Dorsolateral prefrontal cortex (tissue), 122 donors: ENCODE measurements at places on chromosomes 2 and 18. TPM values are rescaled to one million over a fixed set of nuclear protein-coding genes. Genes with fewer than 3 reads are reported as not detected.

The MC4R gene
- 3.0 TPM for total RNA-seq

GRCh38 chr2:157194844-157195243 is 62.7 kb upstream of the GALNT5 start:
- DNase-seq = no peak

The HOXD13 gene
- not detected for total RNA-seq

GRCh38 chr18:44816050-44816449 is 135.4 kb downstream of the SETBP1 start:
- DNase-seq = no peak

The B3GNT7 gene
- 3.6 TPM for total RNA-seq

The GPR35 gene
- 3.9 TPM for total RNA-seq

DNA sequence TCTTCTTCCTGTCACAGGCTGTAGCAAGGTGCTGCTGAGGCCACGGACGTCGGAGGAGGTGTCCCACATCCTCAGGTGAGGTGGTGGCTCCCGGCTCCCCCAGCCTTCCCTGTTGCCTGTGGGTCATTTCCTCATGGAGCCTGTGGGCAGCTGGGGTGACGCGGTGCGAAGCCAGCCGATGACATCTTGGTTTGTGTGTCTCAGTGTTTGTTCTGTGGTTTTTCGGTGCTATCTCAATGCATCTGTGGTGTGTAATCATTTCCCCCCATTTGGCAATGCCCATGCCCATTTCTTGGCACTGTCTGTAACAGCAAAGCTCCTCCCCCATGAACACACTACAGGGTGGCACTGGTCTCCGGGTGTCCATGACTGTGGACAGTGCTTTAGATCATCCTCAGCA is 6.6 kb downstream of the D2HGDH start:
- no peak for DNase-seq

DNA sequence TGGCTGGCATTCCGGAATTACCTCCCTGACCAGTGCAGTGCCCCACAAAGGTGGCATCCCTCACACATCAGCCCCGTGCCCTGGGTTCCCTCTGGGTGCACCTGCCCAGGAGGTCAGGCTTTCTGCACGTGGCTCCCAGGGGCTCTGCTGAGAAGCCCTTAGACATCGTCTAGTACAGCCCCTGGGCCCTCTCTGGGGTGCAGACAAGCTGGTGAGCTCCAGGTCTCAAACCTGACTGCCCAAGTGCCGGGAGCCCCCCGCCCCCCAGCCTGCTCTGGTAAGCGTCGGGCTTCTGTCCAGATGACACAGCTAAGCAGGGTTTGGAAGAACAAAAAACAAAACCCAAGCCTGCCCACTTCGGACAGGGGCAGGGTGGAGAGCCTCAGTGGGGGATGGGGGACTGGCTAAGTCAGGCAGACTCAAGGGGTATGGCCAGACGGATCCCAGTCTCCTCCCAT is 20.2 kb downstream of the TWIST2 start:
- DNase-seq = no peak

DNA sequence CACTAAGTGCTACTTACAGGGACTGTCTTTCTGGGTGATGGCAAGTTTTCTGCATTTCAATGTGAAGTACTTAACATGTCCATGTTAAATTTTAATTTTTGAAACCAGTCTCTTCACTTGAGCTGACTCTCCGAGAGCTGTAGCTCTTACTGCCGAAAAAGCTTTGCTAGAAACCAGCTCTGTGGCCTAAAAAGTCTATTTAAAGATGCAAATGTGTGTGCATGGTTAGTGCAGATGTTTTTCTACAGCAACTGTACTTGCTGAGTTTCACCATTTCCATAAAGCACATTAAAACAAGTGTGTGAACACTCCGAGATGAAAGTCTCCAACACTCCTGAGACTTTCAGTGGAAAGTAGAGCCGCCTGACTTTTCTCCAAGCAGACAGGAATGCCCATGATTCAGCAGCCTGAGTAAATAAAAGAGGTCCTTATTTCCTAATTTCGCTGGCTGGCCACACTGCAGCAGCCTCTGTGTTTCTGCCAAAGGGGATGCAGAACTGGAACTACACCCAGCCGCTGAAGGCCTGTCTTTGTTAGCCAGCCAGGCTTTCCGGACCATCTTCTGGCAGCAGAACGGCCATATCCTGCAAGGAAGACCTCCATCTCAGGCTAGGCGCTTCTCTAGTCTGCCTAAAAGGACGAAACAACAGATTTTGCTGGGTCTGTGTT is 121.2 kb downstream of the ZNF521 start:
- peak; percentile 75 for DNase-seq

DNA sequence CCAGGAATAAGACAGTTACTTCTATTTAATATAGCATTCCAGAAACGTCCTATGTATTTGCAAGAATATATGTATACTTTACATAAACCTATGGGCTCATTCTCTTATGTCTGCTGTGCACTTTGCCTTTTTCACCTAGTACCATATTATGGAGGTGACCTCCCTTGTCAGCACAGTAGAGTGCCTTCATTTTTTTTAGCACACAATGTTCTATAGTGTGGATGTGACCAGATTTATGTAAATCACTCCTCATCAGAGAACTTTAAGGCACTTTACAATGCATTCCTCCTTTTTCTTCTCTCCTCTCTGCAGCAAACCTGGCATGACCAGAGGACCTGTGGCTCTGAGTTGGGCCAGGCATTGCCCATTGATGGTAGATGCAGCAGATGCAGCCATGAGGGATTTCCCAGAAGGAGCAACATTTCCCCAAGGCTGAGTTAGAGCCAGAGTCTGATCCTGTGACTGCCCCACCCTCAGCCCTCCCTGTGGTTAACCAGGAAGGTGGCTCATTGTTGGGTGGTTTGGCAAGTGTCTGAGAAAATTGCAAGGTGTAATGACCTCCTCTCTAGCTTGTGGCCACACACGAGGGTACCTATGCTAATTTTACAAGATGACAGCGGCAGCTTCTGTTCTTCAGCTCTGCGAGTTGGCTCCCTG is 76.5 kb upstream of the DLX2 start:
- no peak for DNase-seq

GRCh38 chr2:38634684-38635083 is 31.2 kb upstream of the GALM start:
- DNase-seq = no peak

The PLCD4 gene
- total RNA-seq = 7.6 TPM

GRCh38 chr2:100285691-100286090 is 36.6 kb downstream of the LONRF2 start:
- no peak for DNase-seq

The CYP1B1 gene
- total RNA-seq = 11.5 TPM

DNA sequence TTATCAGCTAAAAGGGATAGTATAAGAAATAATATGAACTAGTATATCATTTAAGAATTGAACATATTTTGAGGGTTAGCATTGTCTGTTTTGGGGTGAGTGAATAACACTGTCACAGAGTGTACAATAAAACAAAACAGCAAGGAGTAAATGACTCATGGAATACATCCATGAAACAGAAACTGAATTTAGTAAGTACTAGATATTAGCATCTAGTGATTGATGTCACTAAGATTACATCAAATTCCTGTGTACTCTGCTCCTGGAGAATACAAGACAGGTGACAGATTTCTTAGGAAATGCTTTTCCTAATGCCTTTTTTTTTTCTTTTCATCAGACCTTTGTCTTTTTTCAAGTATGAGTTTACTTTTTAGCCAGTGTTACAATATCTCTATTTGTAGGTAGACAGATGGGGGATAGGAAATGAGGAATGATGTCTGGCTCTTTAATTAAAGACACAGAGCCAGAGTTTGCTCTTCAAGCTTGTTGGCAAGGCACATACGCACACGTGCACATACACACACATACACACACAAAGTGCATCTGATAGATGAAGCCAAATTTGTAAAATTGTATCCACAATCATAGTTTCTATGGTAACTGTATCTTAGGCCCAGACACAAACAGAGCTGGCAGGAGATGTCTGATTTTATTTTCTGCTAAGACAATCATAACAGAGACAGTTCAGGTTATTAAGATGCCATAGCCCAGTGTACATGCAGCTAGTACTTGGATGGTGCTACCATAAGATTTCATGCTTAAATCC is 138.2 kb upstream of the NRP2 start:
- no peak for DNase-seq

The SKA1 gene
- total RNA-seq = not detected

The CNTNAP5 gene
- 71.6 TPM for total RNA-seq

- DNase-seq = no peak
Observed at GRCh38 chr2:149562324-149562723, 25.3 kb downstream of the MMADHC start.

DNA sequence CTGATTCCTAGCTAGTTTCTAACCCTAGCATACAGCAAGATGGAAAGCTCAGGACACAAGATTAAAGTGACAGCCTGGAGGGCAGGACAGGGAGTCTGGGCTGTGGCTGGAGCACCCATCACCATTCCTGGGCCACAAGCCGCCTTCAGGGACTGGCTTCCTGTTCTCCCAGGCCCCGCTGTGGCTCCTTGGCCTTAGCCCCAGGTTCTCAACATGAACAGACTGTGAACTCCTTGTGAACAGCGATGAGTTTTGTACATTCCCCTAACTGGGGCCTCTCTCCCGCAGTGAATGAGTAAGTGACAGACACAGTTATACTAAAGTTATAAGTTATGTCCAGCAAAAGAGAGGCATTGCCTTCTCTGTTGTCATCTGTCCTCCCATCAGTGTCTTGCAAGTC is 35.9 kb upstream of the SLC14A1 start:
- DNase-seq = no peak

The HOXD12 gene
- not detected for total RNA-seq

GRCh38 chr2:48445091-48445725 is 84.7 kb upstream of the STON1 start:
- DNase-seq = no peak

The KLHL41 gene
- total RNA-seq = 2.5 TPM

DNA sequence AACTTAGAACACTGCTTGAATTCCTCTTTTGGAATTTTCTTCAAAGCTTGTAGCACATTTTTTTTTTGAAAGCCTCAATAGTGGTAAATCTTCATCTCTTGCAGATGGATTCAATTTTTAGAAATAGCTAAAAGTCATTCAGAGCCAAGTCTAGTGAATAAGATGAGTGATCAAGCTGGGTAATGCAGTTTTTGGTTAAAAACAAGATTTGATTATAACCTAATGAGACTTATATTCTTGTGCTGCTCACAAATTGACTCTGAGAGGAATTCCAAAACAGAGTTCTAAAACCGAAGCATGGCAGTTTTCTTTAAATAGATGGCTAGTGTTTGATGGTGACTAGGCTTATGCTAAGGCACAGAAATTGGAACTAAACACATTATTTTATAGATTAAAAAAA is 2072.6 kb upstream of the CELF4 start:
- no peak for DNase-seq

The SCYGR5 gene
- not detected for total RNA-seq

DNA sequence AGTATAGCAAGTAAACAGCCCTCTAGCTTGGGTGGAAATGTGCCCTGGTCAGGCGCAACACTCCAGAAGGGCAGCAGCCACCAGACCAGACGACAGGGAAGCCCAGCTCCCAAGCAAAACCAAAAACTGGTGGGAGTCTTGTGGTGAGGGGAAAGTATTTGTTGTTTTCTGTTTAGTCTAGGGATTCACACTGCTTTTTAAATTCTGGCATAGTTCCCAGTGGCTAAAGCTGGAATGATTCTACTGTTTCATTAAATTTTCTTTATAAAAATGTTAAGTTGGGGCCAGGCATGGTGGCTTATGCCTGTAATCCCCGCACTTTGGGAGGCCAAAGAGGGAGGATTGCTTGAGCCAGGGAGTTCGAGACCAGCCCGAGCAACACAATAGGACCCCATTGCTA is 38.5 kb downstream of the MERTK start:
- DNase-seq = no peak

The DPP10 gene
- 109 TPM for total RNA-seq

- no peak for DNase-seq
Observed at GRCh38 chr2:215354771-215355695, 43.2 kb downstream of the ATIC start.

The RETSAT gene
- total RNA-seq = 37.5 TPM

The ERBB4 gene
- total RNA-seq = 97.0 TPM

GRCh38 chr18:49135877-49136276 is 185.1 kb upstream of the SMAD7 start:
- no peak for DNase-seq

DNA sequence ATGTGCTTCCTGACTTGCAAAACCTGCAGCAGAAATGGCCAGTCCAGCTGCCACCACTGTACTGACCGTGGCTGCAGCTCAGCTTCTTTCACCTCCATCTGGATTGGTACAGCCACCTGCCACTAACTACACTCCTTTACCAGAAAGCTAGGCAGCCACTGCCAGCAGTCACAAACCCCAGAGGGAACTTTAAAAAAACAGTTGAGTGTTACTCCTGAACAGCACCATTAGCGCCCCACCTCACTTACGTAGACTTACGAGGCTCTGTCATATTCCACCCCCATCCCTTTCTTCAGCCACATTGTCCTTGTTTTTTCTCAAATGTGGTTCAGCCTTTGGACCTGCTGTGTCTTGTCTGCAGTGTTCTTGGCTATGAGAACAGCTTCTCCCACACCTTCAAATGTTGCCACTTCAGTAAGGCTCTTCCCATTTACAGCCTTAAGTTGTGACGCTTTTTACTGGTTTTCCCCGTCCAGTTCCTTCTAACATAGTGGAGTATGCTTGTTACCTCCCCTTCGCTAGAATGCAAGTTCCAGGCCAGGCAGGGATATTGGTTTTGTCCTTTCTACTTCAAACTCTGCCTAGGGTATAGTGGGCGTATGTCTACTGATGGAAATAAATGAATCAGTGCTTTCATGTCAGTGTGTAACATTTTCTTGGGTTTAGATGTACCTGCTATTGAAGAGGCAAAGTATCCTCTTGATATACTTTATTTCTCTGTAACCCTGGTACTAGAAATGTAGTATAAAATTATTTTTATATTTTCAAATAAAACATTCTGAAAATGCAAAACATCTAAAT is 17.0 kb downstream of the HNRNPA3 start:
- DNase-seq = no peak

The C2orf81 gene
- 7.1 TPM for total RNA-seq

DNA sequence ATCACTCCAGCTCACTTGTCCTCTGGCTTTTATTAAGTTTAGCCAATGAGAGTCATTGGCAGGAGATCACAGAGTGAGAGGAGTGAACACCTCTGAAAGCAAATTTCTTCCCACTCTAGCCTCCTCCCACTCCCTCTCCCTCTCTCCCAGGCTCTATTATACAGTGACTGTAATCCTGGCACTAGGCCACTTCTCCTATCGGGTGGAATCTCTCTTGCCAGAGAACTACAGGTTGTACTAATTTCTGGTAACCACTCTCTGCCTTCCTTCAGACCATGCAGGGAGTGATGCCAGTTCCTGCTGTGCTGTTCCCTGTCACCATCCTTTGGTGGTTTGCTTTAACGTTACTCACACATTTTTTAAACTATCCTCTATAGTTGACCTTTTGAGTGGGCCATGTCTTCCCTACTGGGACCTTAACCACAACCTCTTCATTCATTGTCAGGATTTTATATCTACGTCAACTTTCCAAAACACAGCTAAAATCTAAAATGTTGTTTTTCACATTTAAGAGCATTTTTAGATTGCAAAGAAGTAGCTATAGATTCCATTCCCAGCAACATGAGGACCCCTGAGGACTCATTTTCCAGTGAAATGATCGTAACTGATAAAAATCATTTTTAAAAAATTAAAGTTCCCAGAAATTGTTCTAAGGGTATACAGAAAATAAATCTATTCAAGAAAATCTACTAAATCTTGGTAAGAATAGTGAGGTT is 217.1 kb downstream of the MREG start:
- no peak for DNase-seq

- no peak for DNase-seq
Observed at GRCh38 chr2:9952856-9953503, 1.5 kb downstream of the GRHL1 start.

- no peak for DNase-seq
Observed at GRCh38 chr2:214631406-214631805, 178.1 kb downstream of the BARD1 start.
